Left ventricle myocardium inferior (tissue), 1 donor: ENCODE measurements at places on chromosomes 6 and 20.

DNA sequence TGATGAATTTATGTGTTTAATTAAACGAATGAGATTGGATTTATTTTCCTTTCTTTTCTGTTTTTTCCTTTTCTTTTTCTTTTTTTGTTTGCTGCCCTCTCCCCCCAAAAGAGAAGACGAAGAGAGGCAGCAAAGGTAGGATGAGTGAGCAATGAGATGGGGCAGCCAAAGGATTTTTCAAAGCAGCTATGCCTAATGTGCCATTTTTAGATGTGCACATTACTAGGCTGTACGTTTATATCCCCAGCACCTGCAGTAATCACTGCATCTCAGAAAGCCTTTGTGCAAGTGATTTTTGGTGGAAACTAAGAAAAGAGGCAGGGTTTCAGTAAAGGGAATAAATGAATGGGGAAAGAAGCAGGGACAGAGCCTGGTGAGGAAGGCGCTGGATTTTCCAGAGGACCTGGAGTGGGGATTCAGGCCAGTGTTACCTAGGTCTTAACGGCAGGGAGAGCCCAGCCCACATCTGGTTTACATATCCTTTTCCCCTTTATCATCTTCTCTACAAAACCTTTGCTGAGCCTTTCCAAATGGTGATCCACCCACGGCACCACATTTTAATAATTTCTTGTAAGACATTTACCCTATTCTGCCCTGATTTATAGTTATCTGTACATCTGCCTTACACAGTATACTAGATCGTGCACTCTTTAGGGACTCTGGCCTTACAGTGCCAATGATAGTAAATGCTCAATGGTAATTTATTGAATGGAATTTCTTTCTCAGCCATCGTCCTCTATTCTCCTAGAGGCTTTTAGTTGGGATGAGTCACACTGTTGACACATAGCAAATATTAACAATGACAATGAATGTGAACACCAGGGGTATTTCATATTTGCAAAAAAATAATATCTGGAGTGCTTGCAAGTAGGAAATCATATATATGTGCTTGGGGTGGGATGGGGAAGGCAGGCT is 38.3 kb upstream of the ATXN1 start:
- DNase-seq = no peak

GRCh38 chr6:100479179-100480035 is 14.7 kb upstream of the SIM1 start:
- no peak for DNase-seq

- no peak for DNase-seq
These were observed 10.7 kb upstream of the TGIF2 start for GRCh38 chr20:36562724-36563123.

DNA sequence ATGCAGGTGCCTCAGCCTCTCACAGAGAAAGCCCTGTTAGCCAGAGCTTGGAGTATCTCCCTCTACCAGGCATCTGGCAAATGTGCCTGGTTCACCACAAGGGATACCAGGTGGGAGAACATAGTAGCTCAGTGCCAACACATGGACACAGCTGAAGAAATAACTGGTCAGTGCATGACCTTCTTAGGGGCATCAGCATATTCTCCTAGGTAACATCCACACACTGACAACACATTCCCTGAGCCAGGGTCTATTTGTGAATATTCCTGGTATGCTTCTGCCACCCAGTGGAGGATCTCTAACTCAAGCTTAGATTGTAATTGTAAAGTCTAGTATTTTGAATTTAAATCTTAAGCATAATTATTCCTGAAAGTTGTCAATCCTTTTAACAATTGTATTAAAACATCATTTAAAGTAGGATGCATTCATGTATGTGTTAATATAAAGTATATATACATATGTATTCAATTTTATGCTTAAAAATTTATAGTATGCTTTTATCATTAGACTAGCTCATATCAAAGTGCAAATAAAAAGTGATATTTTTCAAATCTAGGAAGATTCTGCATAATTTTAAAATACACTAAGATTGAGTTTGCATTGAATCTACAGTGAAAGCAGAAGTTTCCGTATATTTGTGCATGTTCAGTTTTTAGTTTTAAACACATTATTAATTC is 45.3 kb upstream of the COL21A1 start:
- DNase-seq = no peak

DNA sequence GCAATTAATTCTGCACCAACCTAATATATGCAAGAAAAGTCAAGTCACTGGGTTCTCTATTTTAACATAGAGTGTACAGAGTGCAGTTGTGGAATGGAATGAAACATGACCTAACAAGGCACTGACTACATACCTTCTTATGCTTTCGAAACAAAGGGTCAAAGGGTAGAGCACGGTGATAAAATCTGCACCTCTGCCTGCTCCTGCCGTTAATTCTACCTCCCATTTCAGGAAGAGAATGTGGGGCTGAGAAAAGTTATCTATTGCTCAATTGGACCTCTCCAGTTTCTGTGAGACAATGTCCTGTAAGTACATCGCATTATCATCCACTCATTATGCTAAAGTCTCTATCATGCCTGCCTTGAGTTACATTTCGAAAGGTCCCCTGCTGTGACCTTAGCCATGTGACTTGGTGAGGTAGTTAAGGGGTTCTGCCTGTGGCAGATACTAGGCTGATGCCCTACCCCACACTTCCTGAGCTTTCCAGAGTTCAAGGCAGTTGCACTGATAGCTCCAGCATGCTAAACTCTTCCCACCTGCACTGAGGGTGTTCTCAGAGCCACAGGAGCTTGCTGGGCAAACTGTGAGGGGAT is 14.0 kb upstream of the MOCS1 start:
- no peak for DNase-seq

- DNase-seq = no peak
These were observed 509.4 kb downstream of the KIF16B start for GRCh38 chr20:16063881-16064280.

DNA sequence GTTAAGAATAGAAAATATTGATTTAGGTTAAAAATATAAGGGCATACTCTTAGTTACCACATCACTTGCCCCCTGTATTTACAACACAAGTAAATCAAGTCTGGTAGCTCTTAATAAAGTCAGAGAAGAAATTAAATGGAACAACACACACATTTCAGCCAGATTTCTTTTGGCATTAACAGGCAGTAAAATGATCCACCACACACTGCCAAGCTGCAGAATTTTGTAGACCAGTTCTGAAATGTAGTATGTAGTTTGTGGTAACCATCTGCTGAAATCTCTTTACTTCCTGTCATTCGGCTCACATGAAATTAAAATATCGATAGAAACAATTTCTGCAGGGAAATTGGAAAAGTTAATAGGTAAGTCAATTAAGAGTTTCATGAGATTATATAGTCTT is 326.8 kb downstream of the KHDRBS2 start:
- no peak for DNase-seq
